ENCODE measurements at places on chromosomes 4 and X.

- no peak for DNase-seq
These were observed 2348.4 kb downstream of the PCDH7 start for GRCh38 chr4:33068539-33068938.

DNA sequence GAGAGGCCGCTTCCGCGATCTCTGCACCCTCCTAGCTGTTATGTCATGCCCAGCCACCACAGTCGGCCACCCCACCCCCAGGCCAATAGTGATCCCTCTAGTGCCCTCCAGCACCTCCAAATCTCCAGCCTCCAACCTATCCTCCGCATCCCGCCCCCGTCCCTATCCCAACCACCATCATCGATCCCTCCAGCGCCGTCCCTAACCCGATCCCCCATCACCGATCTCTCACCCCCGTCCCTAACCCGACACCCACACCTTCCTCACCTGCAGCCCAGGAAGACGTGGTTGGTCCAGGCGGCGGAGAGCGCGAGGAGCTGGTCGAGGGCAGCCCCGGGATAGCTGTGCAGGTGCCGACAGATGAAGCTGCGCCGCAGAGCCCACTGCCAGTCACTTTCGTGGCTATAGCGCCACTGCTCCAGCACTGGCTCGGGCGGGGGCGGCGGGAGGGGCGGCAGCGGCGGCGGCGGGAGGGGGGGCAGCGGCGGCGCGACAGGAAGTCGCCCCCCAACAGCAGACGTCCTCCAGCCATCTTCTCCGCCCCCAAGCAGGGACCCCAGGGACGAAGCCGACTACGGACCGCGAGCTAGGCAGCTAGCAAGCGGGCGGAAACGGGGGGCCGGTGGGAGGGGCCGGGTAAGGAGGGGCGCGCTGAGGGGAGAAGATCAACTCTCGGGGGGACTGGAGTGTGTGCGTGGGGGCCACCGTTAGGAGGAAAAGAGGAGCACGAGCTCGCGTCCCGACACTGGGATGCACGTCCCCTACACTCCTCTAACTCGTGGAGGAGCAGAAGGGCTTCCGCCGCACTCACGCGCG is 552 bp downstream of the NKRF start:
- peak; percentile 28 for DNase-seq

DNA sequence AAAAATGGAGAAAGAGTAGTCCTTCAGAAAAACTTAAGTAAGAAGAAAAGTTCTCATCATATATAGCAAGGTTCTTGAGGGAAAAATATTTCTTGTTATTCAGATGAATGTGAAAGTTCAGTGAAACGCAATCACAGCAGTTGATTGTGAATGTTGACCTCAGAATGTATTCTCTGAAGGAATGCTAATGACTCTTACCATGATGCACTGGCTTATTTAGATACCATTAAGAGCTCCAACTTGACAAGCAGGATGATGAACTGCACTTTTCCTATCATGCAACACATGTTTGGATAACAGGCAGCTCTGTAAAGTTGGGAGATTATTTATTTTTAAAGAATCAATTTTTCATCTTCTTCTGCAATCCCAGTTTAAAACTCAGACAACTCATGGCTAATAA is 115.5 kb upstream of the MYOZ2 start:
- no peak for DNase-seq

GRCh38 chrX:35842674-35843073 is 44.5 kb downstream of the MAGEB16 start:
- DNase-seq: no peak

DNA sequence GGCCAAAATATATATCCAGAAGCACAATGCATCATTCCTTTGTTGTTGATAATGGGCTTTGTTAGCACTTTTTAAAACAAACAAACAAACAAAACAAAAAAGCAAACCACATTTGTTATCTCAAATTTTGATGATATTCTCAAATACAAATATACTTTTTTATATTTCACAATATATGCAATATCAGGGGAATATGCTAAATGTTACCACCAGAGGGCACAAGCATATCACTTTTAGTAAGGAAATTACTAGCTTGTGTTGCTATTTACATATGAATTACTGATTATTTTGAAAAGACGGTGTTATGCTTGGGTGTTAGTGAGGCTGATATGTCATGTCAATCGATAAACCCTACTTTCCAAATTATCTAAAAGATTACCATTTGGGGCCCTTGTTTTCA is 29.1 kb downstream of the RIPPLY1 start:
- DNase-seq: no peak

GRCh38 chrX:15737959-15738902 is at the start of gene CA5B:
Gene CA5B, plus strand, starts transcription at chrX:15738270. Its CDS starts 11,754 bp downstream, at chrX:15750024.
- DNase-seq: peak; percentile 66

DNA sequence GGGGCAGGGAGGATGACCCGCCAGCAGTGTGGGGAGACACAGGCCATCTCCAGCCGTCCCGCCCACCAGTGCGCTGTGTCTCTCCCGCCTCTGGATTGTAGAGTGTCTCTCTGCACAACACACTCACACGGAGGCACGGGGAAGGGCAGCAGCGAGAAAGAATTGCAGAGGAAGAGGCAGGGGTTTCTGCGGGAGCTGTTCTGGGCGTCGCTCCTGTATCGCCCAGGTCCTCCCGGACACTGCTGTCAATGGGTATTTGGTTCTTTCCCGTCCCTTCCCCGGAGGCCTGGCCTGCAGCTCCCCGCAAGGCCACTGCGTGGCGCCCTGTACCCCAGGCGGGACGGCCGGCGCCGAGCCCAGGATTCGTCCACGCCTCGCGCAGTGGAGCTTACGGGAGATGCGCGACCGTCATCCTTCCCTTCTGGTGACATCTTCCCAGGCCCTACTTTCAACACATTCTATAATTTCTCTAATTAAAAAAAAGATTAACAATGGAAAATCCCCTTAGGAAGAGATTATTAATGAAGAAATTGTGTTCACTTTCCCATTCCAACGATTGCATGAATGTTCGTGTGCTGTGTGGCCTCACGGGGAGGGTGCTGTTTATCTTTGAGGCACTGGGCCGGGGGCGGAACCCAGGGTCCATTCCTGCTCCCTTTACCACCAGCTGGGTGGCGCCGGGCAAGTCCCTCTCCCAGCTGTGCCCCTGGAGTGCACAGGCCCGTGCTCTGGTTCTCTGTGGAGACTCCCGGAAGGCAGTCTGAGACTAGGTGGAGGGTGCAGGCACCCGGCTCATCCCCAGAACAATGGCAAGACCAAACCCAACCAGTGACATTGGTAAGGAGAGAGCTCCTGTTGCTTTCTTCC is 95.7 kb downstream of the CPZ start:
- DNase-seq: peak; percentile 3

GRCh38 chr4:914531-914930 is 17.6 kb downstream of the GAK start:
- no peak for DNase-seq

DNA sequence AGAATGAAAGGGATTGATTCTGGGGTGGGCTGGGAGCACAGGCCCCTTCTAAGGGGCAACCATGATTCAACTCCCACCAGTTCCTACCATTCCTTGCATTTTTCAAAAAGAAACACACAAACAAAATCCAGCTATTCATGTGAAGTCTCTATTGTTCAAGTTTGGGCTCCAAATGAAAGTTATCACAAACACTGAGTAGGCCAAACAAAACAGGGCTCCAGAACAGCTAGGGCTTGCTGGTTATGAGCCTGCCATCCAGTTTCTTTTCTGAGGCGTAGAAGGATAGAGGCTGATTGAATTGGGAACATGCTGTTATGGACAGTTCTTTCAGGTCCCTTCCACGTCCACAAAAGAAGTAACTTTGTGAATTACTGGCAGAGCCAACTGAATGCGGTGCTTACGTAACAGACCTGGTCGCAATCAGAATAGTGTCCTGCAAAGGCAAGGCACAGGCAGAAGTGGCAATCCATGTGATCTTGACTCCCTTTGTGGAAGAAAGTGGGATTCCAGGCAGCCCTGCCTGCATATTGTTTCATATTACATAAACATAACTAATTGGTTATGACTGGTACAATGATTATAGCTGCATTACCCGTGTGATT is 244.5 kb downstream of the SCFD2 start:
- DNase-seq: no peak

DNA sequence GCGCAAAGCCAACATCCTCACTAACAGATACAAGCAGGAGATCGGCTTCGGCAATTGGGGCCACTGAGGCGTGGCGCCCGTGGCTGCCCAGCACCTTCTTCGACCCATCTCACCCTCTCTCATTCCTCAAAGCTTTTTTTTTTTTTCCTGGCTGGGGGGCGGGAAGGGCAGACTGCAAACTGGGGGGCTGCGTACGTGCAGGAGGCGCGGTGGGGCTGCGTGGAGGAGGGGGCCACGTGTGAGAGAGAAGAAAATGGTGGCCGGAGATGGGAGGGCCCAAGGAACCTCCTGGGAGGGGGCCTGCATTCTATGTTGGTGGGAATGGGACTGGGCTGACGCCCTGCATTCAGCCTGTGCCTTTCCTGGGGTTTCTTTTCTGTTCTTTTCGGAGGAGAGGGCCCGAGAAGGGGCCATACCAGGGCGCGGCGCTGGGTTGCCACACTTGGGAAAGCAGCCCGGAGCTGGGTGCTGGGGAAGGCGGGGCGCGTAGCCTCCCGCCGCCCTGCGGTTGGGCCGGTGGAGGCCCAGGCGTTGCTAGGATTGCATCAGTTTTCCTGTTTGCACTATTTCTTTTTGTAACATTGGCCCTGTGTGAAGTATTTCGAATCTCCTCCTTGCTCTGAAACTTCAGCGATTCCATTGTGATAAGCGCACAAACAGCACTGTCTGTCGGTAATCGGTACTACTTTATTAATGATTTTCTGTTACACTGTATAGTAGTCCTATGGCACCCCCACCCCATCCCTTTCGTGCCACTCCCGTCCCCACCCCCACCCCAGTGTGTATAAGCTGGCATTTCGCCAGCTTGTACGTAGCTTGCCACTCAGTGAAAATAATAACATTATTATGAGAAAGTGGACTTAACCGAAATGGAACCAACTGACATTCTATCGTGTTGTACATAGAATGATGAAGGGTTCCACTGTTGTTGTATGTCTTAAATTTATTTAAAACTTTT is 4.5 kb downstream of the MID1IP1 start:
- peak; percentile 44 for DNase-seq

DNA sequence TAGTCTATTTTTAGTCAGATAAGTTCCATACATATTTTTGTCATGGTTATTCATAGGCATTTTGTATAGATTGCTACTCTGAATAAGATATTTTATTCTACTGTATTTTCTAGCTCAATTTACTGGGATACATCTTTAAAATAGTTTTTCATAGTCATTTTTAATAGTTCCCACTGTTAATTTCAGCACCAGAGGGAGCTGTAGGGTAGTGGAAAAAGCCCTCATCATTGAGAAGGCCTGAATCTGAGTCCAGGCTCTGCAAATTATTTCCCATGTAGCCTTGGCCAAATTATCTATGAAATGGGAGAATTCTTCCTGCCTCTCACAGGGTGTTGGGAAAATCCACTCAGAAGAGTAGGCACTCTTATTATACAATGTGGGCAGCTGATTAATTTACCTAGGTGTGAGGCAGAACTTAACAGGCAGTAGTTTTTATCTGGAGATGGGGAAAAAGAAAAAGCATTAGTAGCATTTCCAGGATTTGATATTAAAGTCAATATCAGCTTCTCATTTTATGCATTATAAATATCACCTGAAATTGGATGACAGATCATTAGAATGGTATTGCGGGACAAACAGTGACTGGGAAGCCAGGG is 102.9 kb upstream of the PAQR3 start:
- no peak for DNase-seq

GRCh38 chr4:5398056-5398455 is 310.3 kb downstream of the EVC2 start:
- DNase-seq: no peak

- no peak for DNase-seq
These were observed 53.8 kb downstream of the ZNF827 start for GRCh38 chr4:145884775-145885174.

DNA sequence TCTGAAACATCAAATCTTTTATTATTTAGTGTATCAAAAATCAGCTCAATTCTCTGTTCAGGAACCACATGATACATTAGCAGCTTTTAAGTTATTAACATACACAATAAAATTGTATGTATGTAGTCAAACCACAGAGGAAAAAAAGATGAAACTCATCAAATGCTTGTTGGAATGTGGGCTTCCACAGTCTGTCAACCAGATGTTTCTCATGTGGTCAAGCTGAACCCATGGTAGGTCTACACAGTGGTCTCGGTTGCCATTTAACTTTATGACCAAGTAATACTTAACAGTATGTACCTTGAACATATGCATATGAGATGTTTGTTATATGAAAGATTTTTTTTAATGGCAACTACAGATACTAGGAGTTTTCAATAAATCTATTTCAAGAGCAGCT is 427.8 kb downstream of the IL15 start:
- no peak for DNase-seq

Data from anterior cingulate cortex (tissue), 58 donors.